ENCODE measurements at places on chromosomes 11 and 22.

DNA sequence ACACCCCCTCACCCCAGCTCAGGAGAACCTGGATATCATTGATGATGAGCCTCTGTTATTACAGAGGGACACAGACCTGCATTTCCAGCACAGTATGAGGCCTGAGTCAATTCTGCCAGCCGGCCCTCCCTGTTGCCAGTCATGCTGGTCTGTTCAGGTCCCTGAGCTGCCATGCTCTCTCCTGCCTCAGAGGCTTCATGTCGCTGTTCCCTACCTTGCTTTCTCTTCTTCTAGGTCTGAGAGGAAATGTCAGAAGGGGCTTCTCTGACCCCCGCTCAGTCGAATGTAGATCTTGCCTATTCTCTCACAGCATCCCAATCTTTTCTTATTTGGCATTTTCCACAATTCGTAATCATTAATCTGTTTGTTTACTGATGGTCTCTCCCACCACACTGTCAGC, 21.8 kb upstream of the ABCC8 start:
- no peak for DNase-seq

GRCh38 chr11:72812604-72812966, 1.6 kb upstream of the ATG16L2 start:
- no peak for DNase-seq

GRCh38 chr11:35550374-35551036, 25.1 kb upstream of the PAMR1 start:
- DNase-seq: no peak

GRCh38 chr11:2555891-2556290, 111.1 kb downstream of the KCNQ1 start:
- no peak for DNase-seq

DNA sequence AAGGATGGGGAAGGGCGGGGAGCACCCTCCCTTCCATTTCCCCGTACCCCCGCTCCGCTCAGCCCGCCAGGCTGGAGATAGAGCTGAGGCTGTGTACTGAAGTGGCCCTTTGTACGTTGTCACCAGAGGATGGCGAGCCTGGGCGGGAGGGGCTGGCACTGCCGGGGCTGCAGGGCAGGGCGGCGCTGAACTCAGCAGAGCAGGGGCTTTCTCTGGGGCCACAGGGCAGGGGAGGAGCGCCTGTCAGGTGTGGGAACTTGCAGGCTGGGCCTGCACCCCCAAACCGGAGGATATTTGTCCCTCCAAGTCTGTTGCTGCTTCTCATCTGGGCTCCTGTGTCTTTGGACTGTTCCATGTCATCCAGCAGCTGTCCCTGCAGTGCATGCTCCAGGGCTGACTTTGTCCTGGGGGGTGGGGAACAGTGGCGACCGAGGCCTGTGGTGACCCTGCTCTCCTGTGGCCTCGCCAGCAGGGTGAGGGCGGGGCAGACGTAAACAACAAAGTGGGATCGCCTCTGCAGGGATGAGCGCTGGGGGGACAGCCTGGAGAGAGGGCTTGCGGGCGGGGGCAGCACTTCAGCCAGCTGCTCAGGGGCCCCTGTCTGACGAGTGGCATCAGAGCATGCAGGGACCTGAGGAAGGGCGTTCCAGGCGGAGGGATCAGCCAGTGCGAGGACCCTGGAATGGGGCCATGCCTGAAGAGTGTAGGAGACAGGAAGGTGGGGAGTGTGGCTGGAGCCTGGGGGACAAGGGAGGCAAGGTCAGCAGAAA, 13.1 kb downstream of the MGAT3 start:
- no peak for DNase-seq

GRCh38 chr11:128474036-128474874, 113.1 kb downstream of the ETS1 start:
- DNase-seq: no peak

DNA sequence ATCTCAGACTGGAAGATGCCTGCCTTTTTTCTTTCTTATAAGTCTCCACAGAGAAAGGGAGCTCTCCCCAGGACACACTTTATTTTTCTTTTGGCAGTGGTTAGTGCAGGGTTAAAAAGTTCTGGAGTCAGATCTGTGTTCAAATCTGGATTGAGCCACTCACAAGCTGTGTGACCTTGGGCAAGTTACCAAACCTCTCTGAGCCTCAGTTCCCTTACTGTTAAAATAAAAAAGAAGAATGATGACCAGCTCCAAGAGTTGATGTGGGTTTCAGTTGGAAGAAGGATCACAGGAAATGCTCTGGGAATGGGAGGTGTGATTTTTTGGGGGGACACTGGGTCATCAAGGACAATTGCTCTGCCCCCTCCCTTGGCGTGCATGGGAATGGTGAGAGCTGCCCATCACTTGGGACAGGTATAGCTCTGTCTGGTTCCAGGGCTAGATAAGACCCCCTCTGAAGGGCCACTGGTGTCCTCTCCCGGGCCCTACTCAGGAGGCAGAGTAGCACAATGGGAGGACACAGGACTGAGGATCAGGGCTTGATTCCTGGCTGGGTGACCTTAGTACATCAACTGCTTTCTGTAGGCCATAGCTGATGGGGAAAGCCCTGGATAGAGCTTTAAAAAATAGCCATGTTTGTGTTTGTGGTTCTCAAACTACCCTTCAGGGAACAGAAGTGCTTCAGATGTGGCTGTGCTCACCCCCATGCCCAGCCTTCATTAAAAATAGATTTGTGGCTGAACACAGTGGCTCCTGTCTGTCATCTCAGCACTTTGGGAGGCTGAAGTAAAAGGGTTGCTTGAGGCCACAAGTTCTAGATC, 228.3 kb downstream of the MIAT start:
- DNase-seq: no peak

GRCh38 chr11:114296605-114297372, 590 bp downstream of the NNMT start:
- DNase-seq: no peak

- no peak for DNase-seq
Observed at GRCh38 chr11:75850787-75851186, 35.8 kb downstream of the UVRAG start.

DNA sequence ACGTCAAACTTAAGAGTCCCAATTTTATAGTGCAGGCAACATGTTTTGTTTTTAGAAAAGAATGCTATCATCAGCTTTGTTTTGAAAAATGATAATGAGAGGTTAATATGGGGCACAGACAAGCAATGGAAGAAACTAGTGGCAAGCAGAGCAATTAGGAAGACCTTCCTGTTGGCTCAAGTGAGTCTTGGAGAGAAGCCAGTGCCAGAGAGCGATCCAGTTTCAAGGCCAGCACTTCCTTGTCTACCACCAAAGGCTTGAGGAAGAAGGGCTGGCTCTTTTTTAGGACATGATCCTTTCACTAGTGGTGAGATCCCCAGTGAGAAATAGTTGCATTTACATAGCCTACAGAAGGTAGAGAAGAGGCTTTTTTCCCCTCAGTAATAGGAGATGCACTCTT, 1340.7 kb downstream of the LRRC4C start:
- DNase-seq: no peak

DNA sequence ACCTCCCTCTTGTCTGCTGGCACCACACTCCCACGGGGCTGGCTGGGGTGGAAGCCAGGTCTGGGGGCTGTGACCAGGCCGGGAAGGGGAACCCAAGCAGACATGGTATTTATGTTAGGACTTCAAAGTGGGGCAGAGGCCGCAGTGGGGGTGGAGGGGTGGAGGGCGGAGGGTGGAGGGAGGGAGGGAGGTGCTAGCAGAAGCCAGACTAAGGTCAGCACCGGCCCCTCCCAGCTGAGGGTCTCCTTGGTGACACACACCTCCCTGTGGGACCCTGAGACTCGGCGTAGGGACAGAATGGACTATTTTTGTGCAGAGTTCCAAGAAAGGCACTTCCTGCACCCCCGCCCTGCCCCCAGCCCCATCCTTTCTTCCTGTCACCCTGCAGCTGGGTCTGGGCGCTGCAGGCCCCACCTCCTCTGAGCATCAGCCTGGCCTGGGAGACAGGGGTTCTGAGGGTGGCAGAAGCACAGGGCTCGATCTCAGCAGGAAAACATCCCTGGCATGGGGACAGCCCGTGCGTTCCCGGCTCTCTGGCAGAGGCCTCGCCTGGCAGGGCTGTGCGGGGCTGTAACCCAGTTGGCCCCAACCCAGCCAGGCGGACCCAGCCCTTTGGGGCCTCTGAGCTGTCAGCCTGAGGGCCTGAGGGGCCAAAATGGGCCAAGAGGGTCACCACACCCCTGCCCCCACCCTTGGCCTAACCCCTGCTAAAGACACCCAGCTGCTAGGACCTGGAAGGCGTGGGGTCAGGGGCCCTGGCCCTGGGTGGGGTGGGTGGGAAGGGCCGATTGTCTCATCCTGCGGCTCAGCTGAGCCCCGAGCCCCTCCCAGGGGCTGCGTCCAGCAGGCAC, 9.6 kb upstream of the CD248 start:
- no peak for DNase-seq

- no peak for DNase-seq
Observed at GRCh38 chr11:116136987-116137674, 632.9 kb upstream of the CADM1 start.

DNA sequence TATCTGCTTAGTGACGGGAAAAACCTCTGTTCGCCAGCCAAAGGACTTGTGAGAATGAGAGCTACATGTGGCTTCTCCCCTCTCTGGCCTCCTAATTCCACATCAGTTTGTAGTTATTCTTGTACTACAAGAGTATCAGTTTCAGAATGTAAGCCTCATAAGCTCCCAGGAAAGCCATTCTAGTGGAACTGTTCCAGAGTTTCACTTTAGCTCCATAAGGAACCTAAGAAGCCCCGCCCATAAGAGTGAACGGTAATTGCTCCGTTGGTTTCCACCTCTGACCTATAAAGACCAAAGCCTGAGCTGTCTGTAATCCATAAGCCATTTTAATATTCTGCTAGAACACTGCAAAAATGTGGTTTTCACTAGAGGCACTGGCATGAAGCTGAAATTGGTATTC, 53.0 kb downstream of the SIK3 start:
- DNase-seq: no peak

DNA sequence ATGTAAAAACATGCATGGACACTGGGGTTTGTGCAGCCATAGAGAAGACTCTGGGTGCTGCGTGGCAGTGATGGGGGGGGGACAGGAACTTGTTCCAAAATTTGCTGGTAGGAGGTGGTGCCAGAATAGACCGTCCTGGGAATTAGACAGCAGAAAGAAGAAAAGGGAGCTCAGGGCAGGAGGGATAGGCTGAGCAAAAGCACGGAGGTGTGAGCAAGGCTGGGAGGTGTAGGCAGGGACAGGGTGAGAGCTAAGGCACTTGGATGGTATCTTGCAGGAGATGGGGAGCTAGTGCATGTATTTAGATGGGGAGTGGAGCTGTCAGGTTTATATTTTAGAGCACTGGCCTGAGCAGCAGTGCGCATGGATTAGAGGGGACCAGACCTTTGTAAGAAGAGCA, 53.8 kb downstream of the PKNOX2 start:
- no peak for DNase-seq

DNA sequence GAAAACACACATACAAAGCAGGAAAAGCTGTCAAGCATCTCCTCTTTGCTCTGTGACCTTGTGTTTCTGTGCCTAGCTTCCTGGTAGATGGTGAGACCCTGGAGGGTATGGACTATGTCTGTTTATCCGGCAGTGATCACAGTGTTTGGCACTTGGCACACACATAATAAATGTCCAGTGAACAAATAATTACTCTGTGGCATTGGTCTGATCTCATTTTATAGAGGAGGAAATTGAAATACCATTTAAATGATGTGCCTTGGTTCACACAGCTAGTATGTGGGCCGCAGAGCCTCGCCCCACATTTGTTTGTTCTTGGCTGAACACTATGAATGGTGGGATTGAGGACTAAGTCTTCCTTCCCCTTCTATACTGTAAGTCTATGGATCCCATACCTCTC, 104.7 kb upstream of the SPON1 start:
- DNase-seq: no peak

DNA sequence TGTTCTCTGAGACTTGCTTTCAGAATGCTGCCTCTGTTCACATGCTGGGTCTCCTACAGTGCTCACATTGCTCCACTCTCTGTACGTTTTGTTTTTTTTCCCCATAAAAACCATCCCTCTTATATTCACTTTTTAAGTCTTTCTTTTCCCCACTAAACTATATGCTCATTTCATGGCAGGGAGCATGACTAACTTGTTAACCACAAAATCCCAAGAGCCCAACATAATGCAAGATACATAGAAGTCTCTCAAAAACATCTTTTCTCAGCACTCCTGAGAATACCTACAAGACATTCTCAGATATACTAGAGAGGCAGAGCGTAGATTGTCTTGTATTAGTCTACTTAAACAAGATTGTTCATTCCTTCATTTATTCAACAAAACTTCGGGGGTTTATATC, 73.3 kb downstream of the FAM76B start:
- no peak for DNase-seq

DNA sequence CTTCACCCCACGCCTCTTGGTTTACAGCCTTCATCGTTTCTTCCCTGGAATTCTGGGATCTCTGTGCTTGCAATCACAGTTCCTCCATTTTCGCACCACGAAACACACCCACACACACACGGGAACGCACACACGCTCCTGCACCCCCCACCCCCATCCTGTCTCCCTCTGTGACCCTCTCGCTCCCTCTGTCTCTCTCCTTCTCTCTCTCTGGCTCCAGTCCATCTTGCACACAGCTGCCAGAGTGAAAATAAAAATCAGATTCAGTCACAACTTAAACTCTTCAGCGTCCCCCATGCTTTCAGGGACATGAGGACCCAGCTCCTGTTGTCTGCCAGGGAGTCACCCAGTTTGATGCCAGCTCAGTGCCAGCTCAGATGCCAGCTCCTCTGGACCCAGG, 3.0 kb downstream of the GAL start:
- DNase-seq: no peak

DNA sequence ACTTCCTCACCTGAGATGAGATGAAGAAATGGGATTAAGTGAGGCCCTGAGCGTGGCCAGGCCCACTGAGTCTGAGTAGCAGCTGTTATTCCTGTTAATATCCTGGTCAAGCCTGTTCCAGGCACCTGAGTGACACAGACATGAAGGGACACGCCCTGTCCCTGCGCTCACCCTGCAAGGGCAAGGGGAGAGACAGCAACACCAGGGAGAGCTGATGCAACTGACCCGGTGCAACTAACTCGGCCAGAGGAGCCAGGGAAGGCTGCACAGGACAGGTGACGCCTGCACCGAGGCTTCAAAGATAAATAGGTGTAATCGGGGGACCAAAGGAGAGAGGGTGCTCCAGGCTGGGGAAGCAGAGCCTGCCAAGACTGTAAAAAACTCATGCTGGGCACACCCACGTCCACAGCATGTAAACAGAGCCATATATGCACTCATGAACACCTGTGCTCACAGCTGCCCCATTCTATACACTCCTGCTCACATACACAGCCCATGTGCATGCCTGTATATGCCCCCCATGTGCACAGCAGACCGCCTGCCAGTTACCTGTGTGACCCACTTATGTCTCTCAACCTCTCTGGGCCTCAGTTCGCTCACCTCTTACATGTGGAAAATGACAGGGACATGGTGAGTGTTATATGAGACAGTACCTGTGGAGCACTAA, 22.8 kb upstream of the GCAT start:
- no peak for DNase-seq
